ENCODE measurements at places on chromosomes 4 and X.

DNA sequence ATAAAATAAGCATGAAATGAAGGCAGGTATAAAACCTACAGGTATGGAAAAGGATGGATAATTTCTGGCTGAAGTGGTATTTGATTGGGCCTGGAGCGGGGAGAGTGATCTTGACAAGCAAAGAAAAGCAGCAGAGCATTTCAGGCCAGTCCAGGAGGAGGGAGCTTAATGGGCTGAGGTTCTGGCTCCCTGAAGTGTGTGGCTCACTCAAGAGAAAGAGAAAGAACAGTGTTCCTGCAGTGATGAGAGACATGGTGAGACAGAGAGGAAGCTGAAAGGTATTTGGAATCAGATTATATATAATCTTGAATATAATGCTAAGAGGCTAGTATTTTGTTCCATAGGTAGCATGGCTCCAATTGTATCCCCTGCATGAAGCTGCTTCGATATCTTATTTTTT, 153.5 kb downstream of the MGST2 start:
- no peak for DNase-seq

DNA sequence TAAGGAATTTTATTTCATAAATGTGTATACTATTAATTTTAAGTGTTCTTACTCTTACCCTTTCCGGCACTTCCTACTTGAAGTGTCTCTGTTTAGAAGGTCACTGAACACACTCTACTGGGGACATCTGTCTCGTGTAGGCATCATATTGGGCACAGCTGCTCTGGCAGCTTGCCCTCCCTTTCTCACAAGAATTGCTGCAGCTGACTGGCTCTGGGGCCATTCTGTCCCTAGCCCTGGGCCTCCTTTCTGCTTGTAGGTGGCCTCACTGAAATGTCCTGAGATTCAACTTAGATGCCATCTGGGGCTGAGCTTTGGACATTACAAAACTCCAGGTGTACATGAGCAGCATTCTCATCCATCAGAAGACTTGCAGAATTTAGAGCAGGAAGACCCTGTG, 49.6 kb downstream of the SMAD1 start:
- DNase-seq: no peak

- no peak for DNase-seq
Measured at GRCh38 chr4:71639380-71639779, 144.5 kb downstream of the GC start.

GRCh38 chr4:24583451-24584210, 723 bp downstream of the DHX15 start:
- DNase-seq: peak; percentile 60

GRCh38 chr4:111268769-111269414, 646.0 kb upstream of the PITX2 start:
- DNase-seq: no peak

DNA sequence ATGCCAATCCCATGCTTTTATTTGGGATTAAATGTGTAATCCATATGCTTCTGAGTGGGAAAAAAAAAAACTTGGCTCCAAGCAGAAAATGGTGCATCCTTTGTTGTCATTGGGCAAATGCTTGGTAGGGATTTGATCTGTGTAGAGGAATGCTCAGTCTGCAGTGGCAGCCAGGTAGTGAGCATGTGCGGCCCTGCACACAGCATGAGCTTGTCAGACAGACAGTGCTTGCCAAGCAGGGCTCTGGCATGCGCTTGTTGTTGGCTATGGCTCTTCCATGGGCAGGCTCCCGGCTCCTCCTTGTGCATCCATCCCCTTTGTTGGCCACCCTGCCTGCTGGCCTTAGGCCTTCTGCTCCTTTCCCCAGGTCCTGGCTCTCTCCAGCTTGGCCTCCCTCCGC, 130.3 kb downstream of the GPR143 start:
- no peak for DNase-seq

DNA sequence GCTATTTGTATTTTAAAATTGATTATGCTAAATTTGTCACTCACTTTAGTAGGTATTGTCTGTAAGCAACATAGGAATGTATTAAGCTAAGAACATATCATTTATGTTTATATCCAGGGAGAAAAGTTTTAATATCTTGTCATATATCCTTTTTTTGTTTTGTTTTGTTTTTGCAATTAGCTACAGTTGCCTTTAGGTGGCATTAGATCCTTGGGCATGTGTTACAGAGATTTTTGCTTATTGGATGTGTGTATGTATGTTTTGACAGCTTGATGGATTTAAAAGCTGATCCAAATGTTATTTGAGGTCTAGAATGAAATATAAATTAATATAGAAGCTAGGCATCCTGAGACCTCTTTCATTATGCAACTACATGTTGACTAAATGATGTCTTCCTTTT, 36.1 kb upstream of the OTUD4 start:
- no peak for DNase-seq

GRCh38 chrX:31063114-31063513, 8.7 kb downstream of the FTHL17 start:
- no peak for DNase-seq

DNA sequence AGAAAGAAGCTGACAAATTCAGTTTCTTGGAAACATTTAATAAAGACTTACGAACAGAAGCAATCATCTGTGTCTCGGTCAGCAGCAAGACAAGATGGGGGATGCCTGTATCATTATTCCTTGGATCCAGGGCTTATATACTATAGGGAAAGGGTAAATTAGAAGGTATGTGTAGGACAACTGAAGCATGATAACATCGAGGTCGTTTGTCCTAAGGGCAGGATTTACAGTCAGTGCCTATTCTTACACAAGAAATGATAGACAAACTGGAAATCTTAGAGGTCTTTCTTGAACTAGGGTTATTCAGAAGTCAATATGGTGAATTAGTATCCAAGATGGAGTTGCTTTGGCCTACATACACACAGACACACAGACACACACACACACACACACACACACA, 553.0 kb downstream of the STPG2 start:
- no peak for DNase-seq

- DNase-seq: no peak
Measured at GRCh38 chr4:40984051-40984450, 230.3 kb downstream of the APBB2 start.

DNA sequence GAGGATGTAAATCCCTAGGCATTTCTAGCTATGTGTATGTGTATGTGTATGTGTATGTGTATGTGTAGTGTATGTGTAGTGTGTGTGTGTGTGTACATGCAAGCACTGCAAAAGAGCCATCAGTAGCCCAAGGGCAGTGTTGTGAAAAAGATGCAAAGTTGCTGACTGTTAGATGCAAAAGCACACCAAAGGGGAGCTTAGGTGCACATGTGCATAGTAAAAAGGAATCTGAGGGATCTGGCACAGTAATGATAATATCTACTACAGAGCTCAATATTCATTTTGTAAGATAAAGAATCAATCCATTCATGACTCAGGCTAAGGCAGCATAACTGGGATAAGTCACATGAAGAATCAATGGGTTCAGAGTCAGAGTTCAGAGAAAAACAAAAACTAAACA, 80.2 kb downstream of the TMEM47 start:
- DNase-seq: no peak

- no peak for DNase-seq
Measured at GRCh38 chrX:63764946-63765345, 20.1 kb downstream of the ARHGEF9 start.

GRCh38 chr4:11428899-11429698, 405 bp upstream of the HS3ST1 start:
- peak; percentile 30 for DNase-seq

GRCh38 chr4:147855571-147856009, 123.7 kb downstream of the ARHGAP10 start:
- DNase-seq: no peak

GRCh38 chr4:48141048-48141447, 7.0 kb upstream of the TXK start:
- DNase-seq: no peak

GRCh38 chrX:8091510-8091909, 79.6 kb downstream of the VCX2 start:
- no peak for DNase-seq

GRCh38 chr4:101421386-101421785, 74.1 kb upstream of the PPP3CA start:
- DNase-seq: no peak

GRCh38 chr4:150906987-150907633, 108.0 kb downstream of the LRBA start:
- no peak for DNase-seq

DNA sequence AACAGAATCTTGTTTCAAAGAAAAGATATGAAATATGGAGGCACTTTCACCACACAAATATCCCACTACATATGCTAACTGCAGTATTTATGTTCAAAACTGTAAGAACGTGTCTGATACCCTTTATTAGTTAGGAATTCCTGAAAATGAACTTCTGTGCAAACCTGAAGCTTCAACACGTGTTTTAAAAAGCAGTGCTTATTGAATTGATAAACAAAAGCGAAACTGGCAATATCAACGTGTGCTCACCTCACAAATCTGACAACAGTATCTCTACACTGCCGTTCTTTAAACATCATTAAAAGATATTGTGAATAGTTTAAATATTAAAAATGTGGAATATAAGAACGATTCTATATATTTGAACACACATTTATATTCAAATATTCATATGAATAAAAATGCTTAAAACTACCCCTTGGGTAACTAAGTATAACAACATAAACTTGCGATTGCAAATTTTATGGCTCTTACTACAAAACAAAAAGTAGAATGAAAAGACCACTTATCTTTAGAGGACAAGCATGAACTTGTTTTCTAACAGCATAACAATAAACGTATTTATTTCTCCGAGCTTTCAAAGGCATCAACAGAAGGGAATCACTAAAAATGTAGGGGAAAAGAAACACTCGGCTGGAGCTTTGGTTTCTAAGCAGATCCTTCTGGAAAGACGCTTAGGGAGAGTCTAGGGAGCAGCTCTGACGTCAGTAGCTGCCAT, at the start of gene LRP2BP:
LRP2BP (minus strand) TSS at position 687 of the 718 bp plus-strand sequence. CDS start 17,738 bp downstream, outside the sequence.
- no peak for DNase-seq

DNA sequence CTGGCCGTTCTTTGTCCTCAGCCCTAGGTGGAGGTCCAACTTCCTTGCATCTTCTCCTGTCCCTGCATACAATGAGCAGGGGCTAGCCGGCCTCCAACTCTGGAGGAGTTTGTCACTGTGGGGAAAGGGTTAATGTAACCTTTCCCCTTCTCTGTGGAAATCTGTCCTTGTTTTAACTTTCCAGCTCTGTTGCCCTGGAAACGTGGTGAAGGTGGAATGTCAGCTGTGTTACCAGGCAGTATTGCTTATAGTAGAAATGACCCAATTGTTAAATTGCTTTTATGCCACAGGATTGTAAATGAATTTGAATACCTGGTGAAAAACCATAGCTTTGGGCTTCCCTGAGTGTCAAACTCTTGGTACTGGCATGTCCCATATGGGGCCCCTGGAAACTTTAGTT, 131.6 kb upstream of the SCML1 start:
- no peak for DNase-seq

DNA sequence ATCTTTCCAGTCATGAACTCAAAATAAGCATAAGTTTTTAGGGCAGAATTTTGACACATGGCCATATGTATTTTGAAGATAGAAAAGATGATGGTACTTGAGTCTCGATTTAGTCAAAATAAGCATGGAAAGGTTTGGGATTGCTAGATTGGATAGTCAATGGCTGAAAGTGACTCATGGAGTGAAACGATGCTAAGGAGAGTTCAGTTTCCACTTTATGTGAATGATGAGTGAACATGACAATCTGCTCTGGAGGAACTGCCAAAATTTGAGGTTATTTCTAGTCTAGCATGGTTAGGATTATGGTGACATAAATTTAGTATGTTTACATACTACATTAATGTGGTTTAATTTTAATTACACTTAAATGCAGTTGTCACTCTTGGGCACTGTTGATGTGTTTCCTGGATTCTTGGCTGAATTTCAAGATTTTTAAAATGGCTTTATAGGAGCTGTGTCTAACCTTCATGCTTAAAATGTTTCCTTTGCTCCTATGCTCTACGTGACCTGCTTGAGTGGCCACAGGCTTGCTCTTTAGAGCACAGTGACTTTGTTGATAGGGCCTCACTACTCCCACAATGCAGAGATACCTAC, 17.1 kb downstream of the DDX3X start:
- no peak for DNase-seq

DNA sequence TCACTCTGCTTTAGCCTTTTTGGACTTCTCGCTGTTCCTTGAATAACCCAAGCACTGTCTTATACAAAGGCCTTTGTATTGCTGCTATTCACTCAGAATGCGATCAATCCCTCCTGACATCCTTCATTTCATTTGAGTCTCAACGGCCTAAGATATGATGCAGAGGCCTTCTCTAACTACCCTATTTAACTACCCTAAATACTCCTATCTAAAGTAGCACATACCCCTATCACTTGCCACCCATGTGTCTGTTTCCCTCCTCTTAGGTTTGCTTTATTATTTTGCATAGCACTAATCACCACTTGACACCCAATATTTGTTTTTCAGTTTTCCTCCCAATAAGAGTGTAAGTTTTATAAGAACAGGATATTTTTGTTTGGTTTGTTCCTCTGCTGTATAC, 42.3 kb upstream of the ACSL4 start:
- no peak for DNase-seq

- peak; percentile 30 for DNase-seq
Measured at GRCh38 chrX:119488749-119489148, 20.5 kb downstream of the SLC25A5 start.

Measured in activated naive CD4-positive, alpha-beta T cell treated with Interleukin-2 at 50 U/mL for 16 hours (primary cell).